ENCODE measurements at places on chromosomes 7 and 10.

GRCh38 chr7:43430411-43430810, 152.5 kb upstream of the STK17A start:
- DNase-seq: no peak

- no peak for DNase-seq
Measured at GRCh38 chr10:90447831-90448230, 410.0 kb downstream of the HTR7 start.

DNA sequence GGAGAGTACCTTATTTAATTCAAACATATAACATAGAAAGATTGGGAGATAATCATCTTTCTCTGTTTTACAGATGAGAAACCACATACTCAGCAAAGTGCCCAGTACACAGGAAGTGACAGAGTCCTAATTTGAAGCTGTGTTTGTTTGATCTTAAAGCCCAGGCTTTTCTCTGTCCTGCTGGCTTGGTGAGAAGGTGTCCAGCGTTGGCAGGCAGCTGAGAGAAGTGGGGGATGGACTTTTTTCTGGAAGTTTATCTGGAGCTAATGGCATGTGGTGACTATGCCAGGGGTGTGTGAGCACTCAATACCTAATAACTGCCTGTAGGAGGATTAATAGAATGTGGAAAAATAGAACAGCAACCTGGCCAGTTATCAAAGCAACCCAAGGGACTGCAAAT, 60.8 kb downstream of the NPSR1 start:
- no peak for DNase-seq

GRCh38 chr10:105718207-105718995, 1077.3 kb downstream of the SORCS3 start:
- no peak for DNase-seq

- DNase-seq: no peak
Measured at GRCh38 chr10:84296091-84296981, 32.1 kb upstream of the CCSER2 start.

GRCh38 chr7:127393368-127394058, 1.0 kb upstream of the ZNF800 start:
- DNase-seq: no peak

GRCh38 chr10:48444266-48444665, 137.8 kb downstream of the MAPK8 start:
- DNase-seq: no peak
